Stimulated activated CD4-positive, alpha-beta T cell treated with anti-CD3 and anti-CD28 coated beads, TNF-alpha, amount 100 ng/mL, for 1 hour (primary cell): ENCODE measurements at places on chromosomes 2 and 18.
A peak's percentile ranks its signal among the peaks of the same experiment; 100 is the strongest.

DNA sequence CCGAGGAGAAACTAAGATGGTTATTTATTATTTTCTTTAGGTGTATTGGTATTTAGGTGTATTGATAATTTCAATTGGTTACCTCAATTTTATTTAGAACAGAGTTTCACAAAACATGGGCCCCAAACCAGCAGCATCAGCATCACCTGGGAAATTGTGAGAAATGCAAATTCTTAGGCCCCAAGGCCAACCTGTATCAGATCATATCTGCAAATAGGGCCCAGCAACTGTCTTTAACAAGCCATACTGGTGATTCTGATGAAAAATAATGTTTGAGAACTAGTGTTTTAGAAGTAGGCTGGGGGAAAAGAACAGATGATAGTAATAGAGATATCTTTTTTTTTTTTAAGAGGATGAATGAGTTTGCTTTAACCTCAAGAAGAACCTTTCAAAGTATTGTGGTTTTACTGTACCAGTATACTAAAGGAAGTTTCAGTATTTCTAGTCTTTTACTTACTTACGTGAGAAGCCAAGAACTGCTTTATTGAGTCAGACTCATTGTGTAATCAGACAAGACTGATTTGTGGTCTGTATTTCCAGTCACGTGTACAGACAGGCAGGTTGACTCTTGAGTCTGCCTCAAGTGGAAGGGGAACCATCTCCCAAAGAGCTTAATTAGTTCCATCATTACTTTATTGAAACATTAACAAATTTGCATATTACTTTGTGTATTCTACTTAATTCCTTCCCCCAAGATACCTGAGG lies 60.4 kb upstream of the GAREM1 start:
- DNase-seq = no peak

DNA sequence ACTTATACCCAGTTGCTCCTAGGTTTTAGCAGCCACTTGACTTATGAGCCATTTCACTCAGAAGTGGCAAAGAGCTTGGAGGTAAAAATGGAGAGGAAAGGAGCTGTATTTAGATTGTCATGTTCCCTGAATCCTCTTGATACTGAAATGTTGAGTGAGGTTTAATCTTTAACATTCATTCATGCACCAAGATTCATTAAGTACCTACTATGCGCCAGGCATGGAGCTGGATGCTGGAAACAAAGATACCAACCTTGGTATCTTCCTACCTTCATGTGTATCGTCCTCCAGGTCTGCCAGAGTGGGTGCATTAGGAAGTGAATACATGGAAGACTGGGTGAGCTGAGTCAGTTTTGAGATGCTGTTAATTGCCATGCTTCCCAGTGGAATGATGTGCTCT lies 23.7 kb downstream of the TPGS2 start:
- no peak for DNase-seq

DNA sequence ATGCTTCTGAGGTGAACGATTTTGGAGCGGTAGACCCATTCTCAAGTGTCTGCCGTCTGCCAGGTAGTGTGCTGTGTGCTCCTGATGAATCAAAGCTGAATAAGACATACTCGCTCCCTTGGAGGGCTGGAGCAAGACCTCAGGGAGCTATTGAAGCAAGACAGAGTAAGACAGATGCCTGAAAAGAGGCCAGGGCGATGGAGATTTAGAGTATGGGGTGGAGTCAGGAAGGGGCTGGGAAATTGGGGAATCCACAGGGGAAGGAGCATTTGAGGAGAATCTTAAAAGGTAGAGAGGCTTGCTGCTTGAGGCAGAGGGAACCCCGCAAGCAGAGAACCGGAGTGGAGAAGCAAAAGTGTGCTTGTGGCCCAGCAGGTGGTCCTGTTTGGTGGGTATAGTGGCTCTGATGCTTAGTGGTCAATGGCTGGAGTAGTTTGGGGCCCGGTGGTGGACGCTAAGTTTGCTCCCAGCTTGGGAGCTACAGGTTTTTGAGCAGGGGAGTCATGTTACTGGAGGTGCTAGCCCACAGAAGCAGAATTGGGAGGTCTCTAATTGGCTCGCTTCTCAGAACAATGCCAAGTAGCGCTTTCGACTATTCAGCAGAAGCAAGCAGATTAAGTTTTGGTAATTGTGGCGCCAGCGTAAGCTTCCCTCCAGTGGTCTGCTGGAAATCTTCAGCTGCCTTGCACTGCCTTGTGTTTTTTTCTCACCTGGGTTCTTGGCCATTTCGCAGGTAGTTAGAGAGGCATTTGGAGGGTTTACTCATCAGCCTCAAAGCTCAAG lies 2.0 kb downstream of the CNNM4 start:
- no peak for DNase-seq

DNA sequence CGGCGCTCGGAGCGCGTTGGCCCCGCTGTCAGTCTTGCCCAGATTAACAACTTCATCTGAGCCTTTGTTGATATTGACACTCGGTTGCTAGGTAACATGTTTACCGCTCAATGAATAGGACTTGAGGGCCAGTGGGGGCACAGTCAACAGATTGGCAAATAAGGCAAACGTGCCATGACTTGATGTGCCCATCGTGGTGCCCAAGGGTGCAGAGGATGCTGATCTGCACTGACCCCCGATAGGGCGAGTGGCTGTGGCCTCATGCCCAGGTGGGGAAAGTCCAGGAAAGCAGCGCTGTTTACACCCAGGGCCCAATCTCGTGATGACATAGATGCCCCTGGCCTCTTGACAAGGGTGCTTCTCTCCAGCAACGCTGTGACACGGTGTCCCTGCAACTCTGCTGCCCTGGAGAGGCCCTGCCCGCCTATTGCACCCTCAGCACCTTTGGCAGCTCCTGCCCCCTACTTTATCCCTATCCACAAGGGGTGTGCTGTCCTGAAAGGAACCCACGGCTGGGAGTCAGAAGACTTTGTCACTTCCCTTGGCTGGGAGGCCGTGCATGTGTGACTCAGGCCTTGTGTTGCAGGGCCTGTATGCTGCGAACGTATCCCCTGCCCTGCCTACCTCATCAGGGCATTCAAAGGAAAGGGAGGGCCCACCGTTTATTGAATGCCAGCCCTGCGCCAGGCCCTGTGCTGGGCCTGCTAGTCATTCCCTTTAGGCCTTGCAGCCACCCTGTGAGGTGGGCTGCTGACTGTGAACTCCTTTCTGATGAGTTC lies 158.0 kb downstream of the INHBB start:
- DNase-seq = no peak

GRCh38 chr2:221606424-221606823 lies 34.3 kb upstream of the EPHA4 start:
- DNase-seq = no peak

DNA sequence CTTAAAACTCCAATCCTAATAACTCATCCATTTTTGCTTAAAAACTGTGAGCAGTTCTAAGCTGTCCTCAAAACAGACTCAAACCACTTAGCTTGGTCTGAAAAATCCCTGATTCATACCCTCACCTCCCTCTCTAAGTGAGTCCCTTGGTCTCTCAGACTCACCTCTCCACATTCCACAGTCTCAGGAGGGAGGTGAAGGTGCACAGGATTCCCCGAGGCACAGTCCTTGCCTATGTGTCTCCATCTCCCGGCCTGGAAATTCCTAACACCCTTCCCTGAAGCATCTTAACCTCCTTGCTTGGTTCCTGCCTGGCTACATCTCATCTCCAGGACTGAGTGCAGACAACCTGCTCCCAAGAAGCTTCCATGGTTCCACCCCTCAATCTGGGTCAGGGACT lies 45.0 kb downstream of the CYRIA start:
- DNase-seq = no peak

DNA sequence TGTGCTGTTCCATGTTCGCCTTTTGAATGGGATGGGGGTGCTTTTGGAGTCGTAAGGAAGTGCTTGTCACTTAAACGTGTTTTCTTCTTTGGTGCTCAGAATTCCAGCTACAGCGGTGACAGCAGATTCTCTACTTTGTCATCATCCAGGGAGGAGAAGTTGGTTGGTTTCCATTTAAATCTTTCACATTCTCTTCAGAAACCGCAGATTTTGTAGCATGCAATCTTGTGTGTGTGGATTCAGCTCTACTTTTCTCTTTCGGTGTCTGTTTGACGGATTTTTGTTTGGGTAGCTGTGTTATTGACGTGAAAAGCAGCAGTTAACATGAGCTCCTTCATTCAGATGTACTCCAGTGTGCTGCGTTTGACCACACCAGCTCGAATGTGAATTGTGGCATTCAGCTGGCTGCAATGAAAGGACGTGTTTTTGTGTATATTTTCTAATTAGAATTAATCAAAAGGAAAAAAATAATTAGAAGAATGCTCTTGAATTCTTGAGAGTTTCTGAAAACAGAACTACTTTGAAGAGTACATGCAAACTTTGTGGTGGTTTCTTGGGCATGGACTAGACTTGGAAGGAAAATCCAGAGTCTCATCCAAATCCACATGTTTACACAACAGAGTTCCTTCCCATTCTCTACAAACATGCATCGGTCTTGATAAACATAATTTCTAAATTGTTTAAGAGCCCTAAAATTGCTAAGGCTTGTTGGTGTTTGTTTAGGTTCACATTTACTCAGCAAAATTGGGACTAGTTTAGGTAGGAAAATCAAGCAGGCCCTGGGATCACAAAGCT lies 68.7 kb upstream of the RBM44 start:
- no peak for DNase-seq

DNA sequence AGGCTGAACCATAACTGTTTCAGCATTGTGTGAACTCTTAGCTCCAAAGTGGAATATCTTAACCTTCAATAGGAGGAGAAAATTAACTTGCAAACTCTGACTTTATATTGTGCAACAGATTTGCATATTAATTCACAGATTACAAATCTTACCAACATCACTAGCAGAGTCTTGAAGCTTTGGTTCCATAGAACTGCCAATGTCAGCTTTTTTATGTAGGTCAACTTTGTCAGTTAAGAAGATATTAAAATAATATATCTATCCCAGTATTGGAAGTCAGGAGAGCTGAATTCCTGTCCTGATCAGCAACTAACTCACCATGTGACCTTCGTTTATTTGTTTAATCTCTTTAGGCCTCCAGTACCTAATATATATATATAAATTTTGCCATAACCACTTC lies 121.8 kb downstream of the EPHA4 start:
- DNase-seq = no peak

GRCh38 chr2:142075826-142076225 lies 55.0 kb downstream of the LRP1B start:
- DNase-seq = no peak

GRCh38 chr2:236177967-236178889 lies 10.0 kb upstream of the GBX2 start:
- DNase-seq = peak; percentile 25

- DNase-seq = no peak
These were observed 155.8 kb upstream of the TANK start for GRCh38 chr2:161004379-161004778.

DNA sequence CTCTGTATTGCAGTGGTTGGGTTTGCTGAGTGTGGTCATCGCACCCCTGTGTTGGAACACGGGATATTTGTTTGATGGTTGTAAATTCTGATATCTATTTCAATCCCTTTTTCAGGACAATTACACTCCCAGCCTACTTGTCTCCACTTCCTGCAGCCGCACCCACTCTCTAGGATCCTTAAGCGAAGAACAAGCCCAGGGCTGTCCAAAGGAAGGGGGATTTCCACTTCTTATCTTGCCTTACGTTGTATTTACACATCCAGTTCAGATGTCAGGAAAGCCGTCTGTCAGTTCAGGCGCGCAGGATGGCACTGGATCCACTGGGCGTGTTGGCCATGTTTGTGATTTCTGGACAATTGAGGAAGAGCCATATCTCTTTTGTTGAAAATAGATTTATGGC lies 834.5 kb upstream of the SALL3 start:
- no peak for DNase-seq

- DNase-seq = no peak
These were observed 28.7 kb downstream of the ALK start for GRCh38 chr2:29892585-29893259.
